ENCODE measurements at places on chromosomes 6 and 20.

DNA sequence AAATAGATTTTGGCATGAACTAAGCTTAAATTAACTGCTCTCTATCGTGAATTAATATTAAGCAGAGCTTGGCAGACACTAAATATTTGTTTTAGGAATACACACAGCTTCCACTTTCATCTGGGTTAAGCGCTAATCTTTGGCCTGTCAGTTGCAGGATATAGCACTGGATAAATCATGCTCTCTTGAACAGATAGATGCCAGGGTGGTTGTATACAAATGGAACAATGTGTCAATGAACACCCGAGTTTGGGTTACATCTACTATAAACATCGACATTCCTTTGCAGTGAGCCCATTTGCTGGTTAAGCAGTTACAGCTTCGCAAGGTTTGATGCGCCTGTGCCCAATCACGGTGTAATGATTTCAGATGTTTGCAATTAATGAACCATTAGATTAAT lies 338.2 kb upstream of the ZFP64 start:
- no peak for DNase-seq

DNA sequence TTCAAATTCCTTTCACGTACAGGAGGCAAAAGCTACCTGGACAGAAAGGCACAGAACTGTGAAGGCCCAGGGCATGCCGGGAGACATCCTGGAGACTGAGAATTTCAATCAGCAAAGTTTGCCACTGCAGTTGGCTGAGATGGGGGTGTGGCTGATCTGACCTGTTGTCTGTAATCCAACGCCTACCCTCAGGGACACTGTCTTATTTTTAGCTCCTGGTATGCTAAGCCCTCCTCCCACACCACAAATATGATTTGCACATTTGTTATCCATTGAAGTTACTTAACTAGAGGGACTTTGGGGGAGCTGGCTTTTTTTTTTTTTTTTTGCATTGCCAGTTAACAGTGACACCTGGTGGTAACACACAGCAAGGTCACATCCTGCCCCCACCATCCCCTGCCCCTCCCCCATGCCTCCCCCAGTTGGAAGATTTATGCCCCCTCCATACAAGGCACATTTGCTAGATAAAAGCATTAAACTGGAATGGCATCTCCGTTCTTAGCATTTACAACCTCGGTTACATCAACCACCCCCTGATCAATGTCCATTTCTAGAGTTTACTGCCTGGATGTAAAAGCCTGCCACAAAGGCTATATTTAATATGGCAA lies 40.4 kb downstream of the TTI1 start:
- peak; percentile 71 for DNase-seq

DNA sequence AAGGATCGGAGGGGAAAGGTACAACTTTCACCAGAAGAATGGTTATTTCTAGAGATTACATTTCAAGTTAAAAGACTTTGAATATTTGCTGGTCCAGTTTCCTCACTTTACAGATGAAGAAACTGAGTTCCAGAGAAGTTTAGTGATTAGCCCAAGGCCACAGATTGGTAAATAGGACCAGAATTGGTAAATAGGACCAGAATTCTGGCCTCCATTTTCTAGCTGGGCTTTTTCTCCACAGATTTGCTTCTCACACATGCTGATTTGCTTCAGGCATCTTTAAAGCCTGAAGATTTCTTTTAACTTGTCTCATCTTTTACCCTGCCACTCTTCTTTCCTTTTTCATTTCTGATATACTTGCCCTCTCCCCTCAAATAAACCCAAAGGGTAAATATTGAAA lies 5.2 kb upstream of the LIN28B start:
- no peak for DNase-seq

- DNase-seq: no peak
These were observed 43.4 kb downstream of the PLCG1 start for GRCh38 chr20:41180599-41181333.

DNA sequence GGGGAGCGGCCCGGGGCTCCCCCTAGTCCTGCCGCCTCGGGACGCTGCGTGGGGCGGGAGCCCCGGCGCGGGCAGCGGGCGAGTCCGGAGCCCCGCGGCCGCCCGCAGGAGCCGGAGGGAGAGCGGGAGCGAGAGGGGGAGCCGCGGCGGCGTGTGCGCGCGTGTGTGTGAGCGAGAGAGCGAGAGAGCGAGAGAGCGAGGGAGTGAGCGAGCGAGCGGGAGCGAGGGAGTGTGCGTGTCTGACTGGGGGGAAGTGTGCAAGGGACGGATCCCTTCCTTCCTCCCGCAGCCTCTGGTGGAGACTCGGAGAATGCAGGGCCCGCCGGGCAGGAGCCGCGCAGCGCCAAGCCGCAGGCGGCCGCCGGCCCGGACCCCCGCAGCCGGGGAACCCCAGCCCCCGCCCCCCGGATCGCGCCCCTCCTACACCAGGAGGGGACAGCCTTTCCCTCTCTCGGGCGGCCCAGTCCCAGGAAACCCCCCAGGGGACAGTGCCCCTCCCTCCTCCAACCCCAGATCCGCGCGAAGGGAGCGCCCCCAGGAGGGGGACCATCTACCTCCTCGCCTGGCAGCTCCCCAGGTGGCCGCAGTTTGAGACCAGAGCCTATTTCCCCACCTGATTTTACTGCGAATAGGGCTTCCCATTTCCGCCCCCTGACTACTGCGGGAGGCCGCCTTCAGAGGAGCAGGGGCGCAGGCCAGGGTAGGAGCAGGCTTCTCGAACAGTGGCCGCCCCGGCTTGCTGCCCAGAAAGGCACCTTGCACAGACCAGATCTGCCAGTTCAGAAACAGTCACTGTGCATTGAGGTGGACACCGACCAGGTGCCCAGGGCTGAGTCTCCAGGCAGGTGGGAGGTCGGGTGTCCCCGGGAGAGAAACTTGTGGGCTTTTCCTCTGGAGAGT lies at the start of gene CDH22:
Gene CDH22, minus strand, starts transcription at position 241 of the 900 bp plus-strand sequence. CDS start 57,204 bp downstream, outside the sequence.
- peak; percentile 87 for DNase-seq

GRCh38 chr20:59571151-59571550 lies 33.2 kb upstream of the PHACTR3 start:
- peak; percentile 30 for DNase-seq

DNA sequence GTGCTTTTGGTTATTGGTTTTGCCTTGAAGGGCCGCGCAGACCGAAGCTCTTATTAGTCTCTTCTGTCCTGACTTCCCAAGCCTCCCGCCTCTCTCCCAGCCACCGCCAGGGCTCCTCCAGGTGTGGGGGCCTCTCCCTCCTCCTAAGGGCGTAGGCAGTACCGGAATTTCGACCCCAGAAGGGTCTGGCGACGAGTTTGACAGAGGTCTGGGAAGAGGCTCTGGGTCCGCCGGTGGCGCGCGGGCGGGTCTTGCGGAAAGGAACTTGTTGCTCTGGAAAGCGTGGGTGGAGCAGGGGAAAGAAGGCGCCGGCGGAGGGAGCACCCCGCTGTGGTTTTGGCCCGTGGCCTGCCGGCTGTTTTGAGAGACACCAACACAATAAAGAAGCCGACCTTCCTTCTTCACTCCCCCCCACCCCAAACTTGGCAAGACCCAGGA lies 1.8 kb downstream of the PCSK2 start:
- peak; percentile 24 for DNase-seq

All from D341Med (cell line).